ENCODE measurements at places on chromosomes 6 and 20. TPM values are rescaled to one million over a fixed set of nuclear protein-coding genes. Genes with fewer than 3 reads are reported as not detected.
A peak's percentile ranks its signal among the peaks of the same experiment; 100 is the strongest.

Gene TMEM170B
- polyA plus RNA-seq = 3.2 TPM

Gene TRIM38
- polyA plus RNA-seq = 5.8 TPM

- H3K4me3 ChIP-seq = no peak overlapping the region
- peaks cover 6% of the 10 kb centered on the region for H3K4me1 ChIP-seq
- H3K27ac ChIP-seq = no peak overlapping the region
- no peaks in the 10 kb centered on the region for H3K36me3 ChIP-seq
Observed at GRCh38 chr20:63265891-63266515, 6.6 kb upstream of the ARFGAP1 start.

DNA sequence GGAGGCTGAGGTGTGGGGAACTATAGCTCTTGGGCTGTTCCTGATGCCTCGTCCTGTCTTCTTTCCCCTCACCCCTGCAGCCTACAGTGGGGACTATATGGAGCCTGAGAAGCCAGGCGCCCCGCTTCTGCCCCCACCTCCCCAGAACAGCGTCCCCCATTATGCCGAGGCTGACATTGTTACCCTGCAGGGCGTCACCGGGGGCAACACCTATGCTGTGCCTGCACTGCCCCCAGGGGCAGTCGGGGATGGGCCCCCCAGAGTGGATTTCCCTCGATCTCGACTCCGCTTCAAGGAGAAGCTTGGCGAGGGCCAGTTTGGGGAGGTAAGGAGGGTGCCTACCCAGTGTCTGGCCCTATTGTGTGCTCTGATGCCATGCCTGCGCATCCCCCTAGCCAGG lies 11.5 kb upstream of the GTF2H4 start:
- no peak overlapping the region for H3K4me3 ChIP-seq
- no peaks in the 10 kb centered on the region for H3K36me3 ChIP-seq
- H3K27me3 ChIP-seq = no peaks in the 10 kb centered on the region
- no peak overlapping the region for H3K27ac ChIP-seq
- no peak for DNase-seq
- no peaks in the 10 kb centered on the region for H3K4me1 ChIP-seq

DNA sequence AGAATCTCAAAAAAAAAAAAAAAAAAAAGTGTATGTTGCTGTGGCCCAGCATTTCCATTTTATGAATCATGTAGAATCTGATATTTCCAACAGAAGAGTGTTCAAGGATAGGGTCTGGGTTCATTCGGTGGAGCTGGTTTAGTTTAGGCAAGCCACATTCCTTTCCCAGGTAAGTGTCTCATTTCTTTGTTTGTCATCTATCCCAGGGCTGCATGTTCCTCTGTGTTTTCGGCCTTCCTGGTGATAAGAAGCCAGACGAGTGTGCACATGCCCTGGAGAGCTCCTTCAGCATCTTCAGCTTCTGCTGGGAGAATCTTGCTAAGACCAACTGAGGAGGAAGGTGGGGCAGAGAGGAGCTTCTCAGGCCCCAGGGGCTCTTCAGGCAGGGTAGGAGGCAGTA lies 38.2 kb downstream of the NFYA start:
- H3K36me3 ChIP-seq = peaks cover 20% of the 10 kb centered on the region
- H3K27me3 ChIP-seq = no peaks in the 10 kb centered on the region
- no peak overlapping the region for H3K27ac ChIP-seq
- no peak for DNase-seq

Gene APOBEC2
- 16.4 TPM for polyA plus RNA-seq

DNA sequence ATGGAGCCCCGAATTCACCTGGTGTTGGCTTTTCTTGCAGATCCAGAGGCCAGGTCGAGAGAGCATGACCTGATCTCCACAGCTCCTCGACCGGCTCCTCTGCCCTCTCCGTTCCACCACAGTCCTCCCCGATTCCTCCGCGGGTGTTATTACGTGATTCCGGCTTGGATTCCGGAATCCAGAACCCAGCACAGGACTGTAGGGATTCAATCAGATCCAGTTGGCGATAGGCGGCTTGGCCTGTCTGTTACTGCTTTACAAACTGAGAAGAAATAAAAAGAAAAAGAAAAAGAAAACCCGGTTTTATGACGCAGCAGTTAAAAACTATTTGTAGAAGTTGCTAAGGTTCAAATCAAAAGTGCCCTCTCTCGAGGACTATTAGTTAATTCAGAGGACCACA lies 222.7 kb downstream of the EYA2 start:
- no peaks in the 10 kb centered on the region for H3K36me3 ChIP-seq
- no peaks in the 10 kb centered on the region for H3K4me1 ChIP-seq
- peak overlapping the region; percentile 28 for H3K27ac ChIP-seq
- H3K4me3 ChIP-seq = no peak overlapping the region
- no peaks in the 10 kb centered on the region for H3K27me3 ChIP-seq
- no peak for DNase-seq

DNA sequence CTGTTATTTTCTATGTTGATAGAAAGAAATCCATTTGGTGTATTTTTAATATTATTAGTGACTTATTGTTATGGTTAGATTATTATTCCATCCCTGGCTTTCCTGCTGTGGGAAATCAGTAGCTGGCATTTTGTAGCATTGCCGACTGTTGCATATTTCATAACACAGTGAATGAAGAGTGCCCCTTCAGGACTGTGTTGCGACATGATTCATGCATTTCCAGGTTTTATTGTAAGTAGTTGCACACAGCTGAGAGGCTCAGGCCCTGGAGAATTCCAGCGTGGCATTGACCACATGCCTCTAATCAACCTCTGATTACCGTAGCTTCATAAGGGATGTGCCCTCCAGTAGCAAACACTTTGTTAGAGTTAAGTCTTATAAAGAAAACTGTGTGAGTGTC lies 263.9 kb downstream of the FARS2 start:
- DNase-seq = no peak
- no peak overlapping the region for H3K27ac ChIP-seq
- H3K27me3 ChIP-seq = no peaks in the 10 kb centered on the region
- no peaks in the 10 kb centered on the region for H3K36me3 ChIP-seq
- no peaks in the 10 kb centered on the region for H3K4me1 ChIP-seq

DNA sequence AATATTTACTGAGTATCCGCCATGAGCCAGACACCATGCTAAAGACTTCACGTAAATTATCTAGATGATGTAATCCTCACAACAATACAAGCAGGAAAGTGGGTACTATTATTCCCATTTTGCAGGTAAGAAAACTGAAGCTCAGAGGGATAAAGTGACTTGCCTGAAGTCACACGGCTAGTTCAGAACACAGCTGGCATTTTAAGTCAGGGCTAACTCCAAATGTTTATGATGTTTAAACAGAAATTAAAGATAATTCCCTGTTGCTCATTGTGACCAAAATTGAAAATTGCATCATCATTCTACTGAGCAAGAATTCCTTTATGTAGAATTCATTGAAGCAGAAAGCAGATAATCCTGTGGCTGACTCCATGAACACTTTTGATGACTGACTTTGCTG lies 71.3 kb upstream of the STXBP5 start:
- no peaks in the 10 kb centered on the region for H3K4me1 ChIP-seq

GRCh38 chr6:132664309-132665034 lies 5.5 kb upstream of the TAAR1 start:
- no peak overlapping the region for H3K4me3 ChIP-seq
- H3K27ac ChIP-seq = no peak overlapping the region
- DNase-seq = no peak

DNA sequence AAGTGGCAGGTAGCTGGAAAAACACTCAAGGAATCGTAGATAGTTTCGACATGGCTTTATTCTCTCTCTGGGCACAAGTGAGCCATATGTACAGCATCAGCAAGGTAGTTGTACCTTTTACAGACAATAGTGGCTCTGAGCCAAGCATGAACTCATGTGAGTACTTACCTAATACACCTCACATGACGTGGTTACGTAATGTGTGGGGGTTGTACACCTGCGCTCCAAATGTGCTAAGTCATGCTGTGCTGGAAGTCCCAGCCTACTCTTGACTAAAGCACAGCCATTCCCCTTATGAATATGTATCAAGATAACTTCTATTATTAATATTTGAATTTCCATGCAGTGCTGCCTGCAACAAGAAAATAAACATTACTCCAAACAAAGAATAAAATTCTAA lies 78.8 kb upstream of the HMGN3 start:
- H3K4me1 ChIP-seq = no peaks in the 10 kb centered on the region
- no peak overlapping the region for H3K27ac ChIP-seq
- H3K36me3 ChIP-seq = no peaks in the 10 kb centered on the region
- no peaks in the 10 kb centered on the region for H3K27me3 ChIP-seq

Gene PTCRA
- polyA plus RNA-seq = 0.09 TPM

GRCh38 chr6:144624246-144624645 lies 339.1 kb downstream of the UTRN start:
- DNase-seq = no peak
- no peaks in the 10 kb centered on the region for H3K36me3 ChIP-seq
- H3K27me3 ChIP-seq = no peaks in the 10 kb centered on the region
- H3K4me3 ChIP-seq = no peak overlapping the region
- H3K4me1 ChIP-seq = no peaks in the 10 kb centered on the region

Gene NAPB
- 3.0 TPM for polyA plus RNA-seq

- H3K27me3 ChIP-seq = no peaks in the 10 kb centered on the region
- no peaks in the 10 kb centered on the region for H3K36me3 ChIP-seq
- H3K4me1 ChIP-seq = no peaks in the 10 kb centered on the region
Observed at GRCh38 chr6:40359808-40360207, 227.4 kb downstream of the LRFN2 start.

Gene SNPH
- polyA plus RNA-seq = 1.0 TPM

Gene NFATC2
- 0.64 TPM for polyA plus RNA-seq

DNA sequence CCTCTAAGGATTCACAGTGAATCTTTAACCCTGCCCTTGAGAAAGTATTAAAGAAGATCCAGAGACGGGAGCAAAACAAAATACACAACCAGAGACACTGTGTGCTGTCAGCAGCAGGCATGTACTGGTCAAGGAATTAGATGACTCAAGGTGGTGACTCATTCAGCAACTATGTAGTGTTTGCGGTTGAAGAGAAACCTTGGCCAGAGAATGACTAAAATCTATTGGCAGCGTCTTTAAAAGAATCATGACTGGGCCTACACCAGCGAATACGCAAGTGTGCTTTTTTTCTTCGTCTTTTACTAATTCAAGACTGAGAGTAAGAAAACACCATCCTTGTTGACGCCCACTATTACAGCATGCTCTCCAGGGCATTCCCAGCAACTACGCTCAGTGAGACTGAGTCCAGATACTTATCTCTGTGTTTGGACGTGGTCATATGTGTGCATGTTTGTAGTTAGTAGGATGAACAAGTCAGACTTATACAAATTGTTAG lies 72.4 kb upstream of the BACH2 start:
- H3K27me3 ChIP-seq = no peaks in the 10 kb centered on the region
- H3K4me3 ChIP-seq = no peak overlapping the region
- peak; percentile 53 for DNase-seq
- H3K36me3 ChIP-seq = no peaks in the 10 kb centered on the region

- peak; percentile 64 for DNase-seq
- H3K27me3 ChIP-seq = peaks cover 4% of the 10 kb centered on the region
- H3K4me3 ChIP-seq = no peak overlapping the region
Observed at GRCh38 chr6:6494677-6495076, 93.8 kb upstream of the LY86 start.

GRCh38 chr6:169224185-169224695 lies 29.4 kb downstream of the THBS2 start:
- peaks cover 11% of the 10 kb centered on the region for H3K27me3 ChIP-seq
- no peak overlapping the region for H3K27ac ChIP-seq
- no peak for DNase-seq
- no peaks in the 10 kb centered on the region for H3K36me3 ChIP-seq
- H3K4me1 ChIP-seq = no peaks in the 10 kb centered on the region

Gene RAET1L
- 0.07 TPM for polyA plus RNA-seq

DNA sequence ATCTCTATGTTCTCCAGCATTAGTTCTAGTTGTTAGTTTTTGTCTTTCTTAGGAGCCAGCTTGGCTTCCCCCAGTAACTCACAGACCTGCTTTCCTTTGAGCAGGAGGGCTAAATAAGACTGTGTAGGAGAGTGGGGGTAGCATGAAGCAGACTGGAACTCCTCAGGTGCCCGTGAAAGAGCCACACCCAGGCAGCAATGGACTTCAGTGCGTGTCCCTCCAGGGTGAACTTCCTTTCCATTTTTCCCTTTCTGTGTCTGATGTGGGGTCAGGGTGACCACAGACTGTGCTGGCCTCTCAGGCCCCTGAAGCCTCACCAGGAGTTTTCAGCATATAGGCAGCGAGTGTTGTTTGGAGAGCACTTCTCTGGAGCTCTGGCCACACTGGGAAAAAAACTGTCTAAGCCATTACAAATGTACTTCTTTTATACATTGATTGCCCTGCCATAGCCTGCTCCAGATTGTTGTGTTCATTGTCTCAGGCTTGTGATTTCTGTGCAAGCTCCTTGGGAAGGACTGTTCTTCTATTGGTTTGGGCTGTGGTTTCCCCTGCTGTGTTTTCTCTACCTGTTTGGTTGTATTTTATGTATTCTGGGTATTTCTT lies 55.7 kb downstream of the SH3BGRL2 start:
- no peaks in the 10 kb centered on the region for H3K36me3 ChIP-seq
- peaks cover 7% of the 10 kb centered on the region for H3K4me1 ChIP-seq

Gene MYL9
- polyA plus RNA-seq = 33.7 TPM

Gene ZNF311
- polyA plus RNA-seq = not detected

DNA sequence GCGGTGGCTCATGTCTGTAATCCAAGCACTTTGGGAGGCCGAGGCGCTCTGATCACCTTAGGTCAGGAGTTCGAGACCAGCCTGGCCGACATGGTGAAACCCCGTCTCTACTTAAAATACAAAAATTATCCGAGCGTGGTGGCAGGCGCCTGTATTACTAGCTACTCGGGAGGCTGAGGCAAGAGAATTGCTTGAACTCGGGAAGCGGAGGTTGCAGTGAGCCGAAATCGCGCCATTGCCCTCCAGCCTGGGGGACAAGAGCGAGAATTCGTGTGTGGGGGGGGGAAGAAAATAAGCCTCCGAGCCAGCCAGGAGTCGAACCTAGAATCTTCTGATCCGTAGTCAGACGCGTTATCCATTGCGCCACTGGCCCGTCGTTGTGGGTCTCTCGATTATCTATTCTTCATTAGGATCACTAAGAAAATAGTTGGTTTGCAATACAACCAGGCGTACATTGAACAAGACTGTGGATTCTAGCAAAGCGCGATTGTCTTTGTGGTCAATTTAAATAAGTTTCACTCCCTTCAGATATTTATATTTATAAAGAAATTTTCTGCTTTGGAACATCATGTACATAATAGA lies 33.9 kb upstream of the PRSS16 start:
- H3K36me3 ChIP-seq = no peaks in the 10 kb centered on the region
- H3K4me3 ChIP-seq = no peak overlapping the region
- peaks cover 10% of the 10 kb centered on the region for H3K27me3 ChIP-seq
- no peak overlapping the region for H3K27ac ChIP-seq
- DNase-seq = no peak

GRCh38 chr6:71496018-71496721 lies 207.6 kb downstream of the OGFRL1 start:
- H3K4me3 ChIP-seq = peak overlapping the region; percentile 54
- no peaks in the 10 kb centered on the region for H3K27me3 ChIP-seq
- peak overlapping the region; percentile 24 for H3K27ac ChIP-seq
- H3K4me1 ChIP-seq = peaks cover 7% of the 10 kb centered on the region
- DNase-seq = no peak

Gene CRISP3
- polyA plus RNA-seq = 0.04 TPM

Gene PREX1
- 3.5 TPM for polyA plus RNA-seq
